Endothelial cell (in vitro differentiated cells): ENCODE measurements at places on chromosomes 12 and 14.

DNA sequence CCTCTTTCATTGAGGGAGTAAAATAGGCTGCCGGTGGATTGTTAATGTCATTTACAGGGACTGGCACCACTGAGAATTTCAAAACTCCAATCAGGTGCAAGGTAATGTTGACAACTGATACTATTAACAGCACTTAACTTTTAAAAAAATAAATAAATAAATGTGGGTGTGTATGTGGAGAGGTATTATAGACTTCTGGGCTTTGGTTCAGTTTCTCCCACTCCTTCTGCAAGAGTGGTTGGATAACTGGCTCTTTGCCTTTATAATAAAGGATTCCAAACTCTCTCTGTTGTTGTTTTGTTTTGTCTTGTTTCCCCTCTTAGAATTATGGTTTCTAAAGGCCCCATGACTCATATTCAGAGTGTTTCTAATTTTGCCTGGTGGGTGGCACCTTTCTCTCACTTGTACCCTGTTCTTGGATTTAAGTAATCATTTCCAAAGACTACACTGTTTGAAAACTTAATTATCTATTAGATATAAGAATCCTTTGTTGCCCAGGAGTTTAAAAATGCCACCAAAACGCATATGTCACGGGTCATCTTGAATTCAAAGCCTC, 151.6 kb upstream of the ARID2 start:
- H3K36me3 ChIP-seq, result no peaks in the 10 kb centered on the region
- H3K4me3 ChIP-seq, result no peak overlapping the region
- DNase-seq, result no peak
- peaks cover 3% of the 10 kb centered on the region for H3K27me3 ChIP-seq
- H3K27ac ChIP-seq, result no peak overlapping the region
- H3K4me1 ChIP-seq, result peaks cover 5% of the 10 kb centered on the region

DNA sequence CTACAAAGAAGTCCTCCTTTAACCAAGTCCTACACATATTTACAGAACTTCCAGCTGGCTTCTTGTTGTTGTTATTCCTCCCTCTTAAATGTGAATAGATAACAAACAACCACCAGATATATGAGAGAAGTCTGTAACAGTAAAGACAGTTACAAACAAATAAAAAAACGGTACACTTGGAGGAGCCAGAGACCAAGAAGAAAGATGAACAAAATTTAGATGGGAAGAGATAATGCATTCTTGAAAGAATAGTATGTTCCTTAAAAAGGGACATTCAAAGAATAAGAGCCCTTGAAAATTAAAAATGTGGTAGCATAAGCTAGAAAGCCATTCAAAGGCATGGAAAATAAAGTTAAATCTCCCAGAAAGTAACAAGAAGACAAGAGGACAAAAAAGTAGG, 25.9 kb downstream of the SLCO1A2 start:
- DNase-seq, result no peak
- no peak overlapping the region for H3K4me3 ChIP-seq
- no peaks in the 10 kb centered on the region for H3K4me1 ChIP-seq
- no peak overlapping the region for H3K27ac ChIP-seq

GRCh38 chr12:128353301-128353700, 86.3 kb downstream of the TMEM132C start:
- H3K4me1 ChIP-seq, result no peaks in the 10 kb centered on the region
- H3K27me3 ChIP-seq, result no peaks in the 10 kb centered on the region
- no peak for DNase-seq
- no peak overlapping the region for H3K4me3 ChIP-seq

GRCh38 chr14:39069923-39070322, 33.1 kb downstream of the SEC23A start:
- no peaks in the 10 kb centered on the region for H3K4me1 ChIP-seq
- no peak overlapping the region for H3K27ac ChIP-seq
- no peaks in the 10 kb centered on the region for H3K27me3 ChIP-seq
- peaks cover 30% of the 10 kb centered on the region for H3K36me3 ChIP-seq
- no peak for DNase-seq

- no peak overlapping the region for H3K27ac ChIP-seq
- H3K4me3 ChIP-seq, result no peak overlapping the region
- peaks cover under 1% of the 10 kb centered on the region for H3K36me3 ChIP-seq
- peaks cover 57% of the 10 kb centered on the region for H3K4me1 ChIP-seq
- peaks cover 2% of the 10 kb centered on the region for H3K27me3 ChIP-seq
Observed at GRCh38 chr12:108722463-108722862, 8.9 kb downstream of the CORO1C start.

DNA sequence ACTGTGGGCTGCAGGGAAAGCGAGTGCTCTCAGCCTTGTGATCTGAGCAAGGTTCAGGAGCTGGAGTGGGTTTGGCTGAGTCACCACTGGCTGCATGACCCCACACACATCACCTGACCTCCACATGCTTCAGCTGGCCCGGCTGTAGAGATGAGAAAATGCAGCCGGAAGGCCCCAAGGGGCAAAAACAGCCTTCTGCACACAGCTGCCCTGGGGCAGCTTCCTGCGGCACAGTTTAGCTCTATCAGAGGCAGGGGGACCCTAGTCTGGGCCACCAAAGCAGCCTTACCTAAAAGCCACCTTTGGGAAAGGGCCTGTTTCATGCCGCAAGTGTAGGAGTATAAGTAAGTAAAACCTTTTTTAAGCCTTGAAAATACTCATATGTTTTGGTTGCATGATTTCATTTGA, 123.3 kb downstream of the SSPN start:
- peaks cover 5% of the 10 kb centered on the region for H3K36me3 ChIP-seq
- DNase-seq, result no peak
- H3K27me3 ChIP-seq, result peaks cover 1% of the 10 kb centered on the region
- H3K27ac ChIP-seq, result no peak overlapping the region
